Thymus (tissue), 14 donors: ENCODE measurements at places on chromosomes 3 and 15. TPM values are rescaled to one million over a fixed set of nuclear protein-coding genes. Genes with fewer than 3 reads are reported as not detected.

The TTLL13 gene
- total RNA-seq: 0.14 TPM

The ZFYVE19 gene
- total RNA-seq: 16.9 TPM

The TMCC1 gene
- 24.5 TPM for total RNA-seq

The SLC6A6 gene
- total RNA-seq: 8.2 TPM

The SMCO1 gene
- not detected for total RNA-seq

The DPPA4 gene
- 13.6 TPM for total RNA-seq
